Stimulated activated CD8-positive, alpha-beta memory T cell treated with anti-CD3 and anti-CD28 coated beads, Interleukin-15, amount 100 ng/mL, for 24 hours (primary cell): ENCODE measurements at places on chromosomes 3 and 15.
A peak's percentile ranks its signal among the peaks of the same experiment; 100 is the strongest.

DNA sequence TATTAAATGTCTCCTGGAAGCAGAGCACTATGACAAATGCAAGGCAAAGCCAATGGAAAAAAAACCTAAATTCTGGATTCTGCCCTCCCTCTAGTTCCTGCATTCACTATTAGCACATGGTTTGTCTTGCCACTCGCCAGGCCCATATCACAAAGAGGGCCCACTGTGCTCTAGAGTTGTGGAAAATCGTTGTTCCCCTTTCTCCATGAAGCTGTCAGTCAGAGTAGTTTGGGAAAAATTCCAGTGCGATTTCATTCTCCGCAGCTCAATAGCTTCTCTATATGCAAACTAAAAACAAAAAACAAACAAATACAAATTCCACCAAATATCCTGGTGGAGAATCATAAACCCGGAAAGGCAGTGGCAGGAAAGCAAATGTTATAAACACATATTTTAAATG lies 77.3 kb downstream of the RORA start:
- DNase-seq, result no peak

DNA sequence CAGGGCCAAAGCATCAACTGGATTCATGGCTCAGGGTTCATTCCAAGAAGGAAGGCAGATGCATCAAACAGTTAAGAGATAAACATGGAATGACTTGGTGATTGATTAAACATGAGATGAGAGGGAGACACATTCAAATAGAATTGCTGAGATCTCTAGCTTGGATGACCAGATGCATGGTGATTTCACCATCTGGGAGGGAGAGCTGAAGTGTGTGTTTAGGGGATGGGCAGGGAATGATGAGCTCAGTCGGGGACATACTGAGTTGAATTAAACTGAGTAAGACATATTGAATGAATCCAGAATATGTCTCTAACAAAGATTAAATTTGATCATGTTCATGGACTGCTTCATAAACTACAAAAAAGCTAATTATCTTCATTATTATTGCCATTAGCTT lies 35.5 kb downstream of the CADPS start:
- DNase-seq, result no peak

- peak; percentile 51 for DNase-seq
These were observed 27.6 kb upstream of the ANKDD1A start for GRCh38 chr15:64883997-64884511.

DNA sequence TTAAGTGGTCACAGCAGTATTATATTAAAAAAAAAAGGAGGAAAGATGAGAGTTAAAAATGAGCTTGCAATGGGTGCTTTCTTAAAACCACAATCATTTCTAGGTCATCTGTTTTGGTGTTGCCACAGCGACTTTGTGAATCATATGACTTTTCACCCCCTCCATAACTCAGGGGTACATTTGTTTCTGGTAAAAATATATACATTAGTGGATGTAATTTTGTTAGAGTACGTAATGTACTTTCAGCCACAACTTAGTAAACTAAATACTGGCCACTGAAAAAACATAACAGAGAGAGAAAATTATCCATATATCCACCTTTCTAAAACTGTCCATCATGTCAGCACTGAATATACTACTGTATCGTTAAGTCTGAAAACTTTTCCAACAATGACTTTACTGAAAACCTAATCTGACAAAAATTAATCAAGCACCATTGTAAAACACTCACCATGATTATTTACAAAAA lies 3.4 kb downstream of the ANKRD28 start:
- no peak for DNase-seq

- DNase-seq, result no peak
These were observed 822.4 kb downstream of the VGLL3 start for GRCh38 chr3:86168512-86168911.

GRCh38 chr3:170804078-170804477 lies 65.9 kb downstream of the RPL22L1 start:
- no peak for DNase-seq

DNA sequence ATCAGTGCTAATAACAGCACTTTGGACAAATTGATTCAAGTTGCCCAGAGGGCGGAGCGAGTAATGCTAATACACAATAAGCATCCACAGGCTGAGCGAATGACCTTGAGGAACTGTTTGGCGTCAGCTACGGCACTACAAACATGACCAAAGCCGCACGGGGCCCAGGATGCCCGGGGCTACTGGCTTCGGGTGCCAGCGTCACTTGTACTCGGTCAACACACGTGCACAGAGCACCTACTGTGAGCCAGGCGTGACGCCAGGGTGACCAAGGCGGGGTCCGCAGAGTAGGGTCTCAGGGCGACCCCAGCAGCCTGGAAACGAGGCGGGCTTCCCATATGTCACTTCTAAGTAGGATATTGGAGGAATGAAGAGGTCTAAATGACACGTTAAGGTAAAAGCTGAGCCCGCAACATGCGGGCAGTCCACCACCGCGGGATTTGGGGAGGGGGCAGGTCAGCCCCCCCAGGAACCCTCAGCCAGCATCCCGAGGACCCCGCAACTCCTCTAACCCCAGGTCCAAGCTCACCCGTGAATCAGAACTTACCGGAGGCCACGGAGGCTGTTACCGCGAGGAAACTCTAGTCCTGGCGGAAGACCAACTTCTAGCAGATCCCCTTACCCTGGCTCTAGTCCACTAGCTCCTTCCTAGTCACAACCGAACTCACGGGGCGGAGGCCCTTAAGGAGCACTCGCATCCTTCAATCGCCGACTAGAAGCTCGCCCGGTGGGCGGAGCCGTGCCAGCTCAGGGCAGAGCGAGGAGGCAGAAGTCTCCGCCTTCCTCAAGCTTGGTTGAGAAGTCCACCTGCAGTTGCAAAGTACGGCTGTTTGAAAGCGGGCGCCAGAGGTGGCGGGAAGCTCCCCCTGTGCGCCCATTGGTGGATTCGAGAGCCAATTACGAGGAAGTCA lies at the start of gene CEP152:
TSS of gene CEP152 (minus strand) at position 656 of the 911 bp plus-strand sequence. CDS start 5,420 bp downstream, outside the sequence.
- peak; percentile 88 for DNase-seq

DNA sequence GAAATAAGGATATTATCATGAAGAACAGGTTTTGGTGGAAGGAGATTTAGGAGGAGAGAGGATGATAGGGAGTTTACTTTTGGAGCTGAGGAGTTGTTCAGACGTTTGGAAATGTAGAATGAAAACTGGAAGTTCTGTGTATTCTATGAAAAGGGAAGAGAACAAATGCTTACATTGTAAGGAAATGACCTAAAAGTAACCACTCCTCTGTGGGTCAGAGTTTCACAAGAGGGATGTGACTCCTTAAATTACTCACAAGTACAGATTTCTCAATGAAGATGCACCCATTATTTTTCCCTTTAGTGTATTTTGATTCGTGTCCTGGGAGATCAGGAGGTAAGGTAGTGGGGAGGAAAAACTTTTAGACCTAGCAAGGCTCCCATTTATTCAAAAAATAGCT lies 4.0 kb downstream of the RNF13 start:
- DNase-seq, result no peak

DNA sequence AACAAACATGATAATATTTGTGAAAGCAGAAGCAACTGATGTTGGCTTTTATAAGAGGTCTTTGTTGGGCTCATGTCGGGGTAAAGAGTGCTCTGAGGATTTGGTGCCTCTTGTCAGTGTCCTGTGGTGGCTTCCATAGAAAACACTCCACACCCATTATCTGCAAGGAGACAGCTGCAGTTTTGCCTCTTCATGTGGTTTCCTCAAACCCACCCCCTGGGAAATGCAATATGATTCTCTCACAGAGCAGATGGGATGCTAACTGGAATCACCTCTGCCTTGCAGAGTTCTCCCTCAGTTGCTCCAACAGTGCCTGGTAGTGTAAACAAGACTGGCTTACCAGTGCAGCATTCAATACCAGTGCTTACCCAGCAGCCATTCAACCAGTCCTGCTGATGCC lies 771.4 kb upstream of the CFAP20DC start:
- no peak for DNase-seq

DNA sequence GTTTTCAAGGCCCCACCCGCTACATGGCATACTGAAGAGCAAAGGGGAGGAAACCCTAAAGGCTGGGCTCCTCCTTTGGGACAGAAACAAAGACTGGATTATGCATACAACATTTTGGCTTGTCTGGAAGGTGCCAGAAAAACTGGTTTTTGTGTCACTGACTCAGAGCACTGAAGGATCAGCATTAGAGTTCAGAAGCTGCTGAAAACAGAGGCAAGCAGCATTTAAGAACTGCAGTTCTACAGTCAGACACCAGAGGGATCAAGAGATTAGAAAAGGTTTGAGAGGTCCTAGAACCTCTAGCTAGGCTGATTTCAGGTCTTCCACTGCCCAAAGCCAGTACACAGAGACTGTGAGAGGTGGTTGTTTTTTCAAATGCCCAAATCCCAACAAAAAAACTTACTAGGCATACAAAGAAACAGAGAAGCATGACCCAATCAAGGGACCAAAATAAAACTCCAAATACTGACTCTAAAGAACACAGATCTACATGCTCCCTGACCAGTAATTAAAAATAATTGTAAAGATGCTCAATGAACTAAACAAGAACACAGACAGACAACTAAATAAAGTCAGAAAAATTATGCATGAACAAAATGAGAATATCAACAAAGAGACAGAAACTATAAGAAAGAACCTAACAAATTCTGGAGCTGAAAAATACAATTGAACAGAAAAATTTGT lies 91.2 kb downstream of the SENP2 start:
- no peak for DNase-seq

GRCh38 chr3:65347166-65347565 lies 659.4 kb upstream of the ADAMTS9 start:
- no peak for DNase-seq

GRCh38 chr15:92677999-92678398 lies 22.4 kb upstream of the FAM174B start:
- DNase-seq, result no peak

- no peak for DNase-seq
These were observed 63.7 kb downstream of the LRCH3 start for GRCh38 chr3:197854596-197855343.

DNA sequence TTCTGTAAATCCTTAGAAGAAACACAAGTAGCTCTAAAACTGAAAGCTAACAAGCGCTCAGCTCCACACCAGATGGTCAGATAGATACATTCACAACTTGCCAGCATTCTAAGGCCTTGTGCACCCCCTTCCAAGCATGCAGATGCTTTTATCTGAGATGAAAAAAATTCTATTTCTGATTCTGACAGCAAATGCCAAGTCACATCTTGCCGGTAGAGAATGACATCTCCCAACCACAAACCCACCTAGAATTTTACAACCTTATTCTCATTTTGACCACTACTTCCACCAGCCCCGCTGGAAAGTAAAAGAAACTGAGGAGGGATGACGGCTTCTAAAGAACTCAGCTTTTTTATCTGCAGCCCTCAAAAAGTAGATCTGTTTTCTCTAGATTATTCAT lies 57.7 kb downstream of the SUMF1 start:
- DNase-seq, result no peak

- DNase-seq, result no peak
These were observed 19.9 kb downstream of the CLDN1 start for GRCh38 chr3:190302212-190302867.

- no peak for DNase-seq
These were observed 127.4 kb downstream of the ATP10A start for GRCh38 chr15:25735550-25736384.
